Gastroesophageal sphincter (tissue), 4 donors: ENCODE measurements at places on chromosomes 11 and 22.

DNA sequence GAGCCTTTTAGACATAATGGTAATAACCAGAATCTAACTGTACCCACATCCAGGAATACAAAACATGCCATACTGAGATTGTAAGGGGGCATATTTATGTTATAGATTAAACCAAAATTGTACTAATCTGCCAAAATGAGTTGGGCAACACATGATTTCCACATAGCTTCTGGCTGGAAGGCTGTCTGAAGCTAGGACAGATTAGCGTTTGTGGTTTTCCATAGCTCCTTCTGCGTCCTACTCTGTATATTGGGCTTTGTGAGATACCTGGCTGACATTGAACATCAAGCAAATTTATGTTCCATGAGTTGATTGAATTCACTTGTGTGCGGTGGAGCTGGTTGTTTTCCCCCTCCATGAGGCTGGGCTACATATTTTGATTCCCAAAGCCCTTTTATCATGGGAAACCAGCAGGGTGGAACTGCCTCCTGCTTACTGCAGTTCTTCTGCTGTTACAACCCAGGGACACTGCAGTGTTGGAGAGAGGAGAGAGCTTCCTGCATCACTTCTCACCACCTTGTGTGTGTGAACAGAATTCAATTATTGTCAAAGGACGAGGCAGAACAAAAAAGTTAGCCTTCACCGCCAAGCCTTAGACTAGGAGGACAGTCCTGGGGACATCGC lies 114.9 kb downstream of the C11orf91 start:
- no peak for ATAC-seq

GRCh38 chr22:29215012-29215860 lies 9.5 kb downstream of the EMID1 start:
- ATAC-seq, result no peak

DNA sequence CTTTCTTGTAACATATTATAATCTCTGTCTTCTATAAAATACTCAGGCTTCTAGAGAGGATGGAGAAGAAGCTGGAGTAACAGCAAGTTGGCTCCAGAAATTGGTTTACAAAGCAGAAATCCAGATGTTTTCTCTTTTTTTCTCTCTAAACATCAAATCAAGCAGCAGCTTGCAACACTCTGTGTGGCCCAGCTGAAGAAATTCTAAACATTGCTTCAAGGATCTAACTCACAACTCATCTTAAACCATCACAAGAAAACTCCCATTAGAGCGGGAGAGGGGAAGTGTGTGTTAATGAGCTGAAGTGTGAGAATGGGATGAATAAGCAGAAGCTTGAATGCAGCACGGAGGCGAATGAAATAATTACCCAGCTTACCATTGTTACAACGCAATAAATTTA lies 146.5 kb downstream of the OPCML start:
- no peak for ATAC-seq

GRCh38 chr11:94025690-94026394 lies 4.7 kb downstream of the HEPHL1 start:
- ATAC-seq, result no peak

DNA sequence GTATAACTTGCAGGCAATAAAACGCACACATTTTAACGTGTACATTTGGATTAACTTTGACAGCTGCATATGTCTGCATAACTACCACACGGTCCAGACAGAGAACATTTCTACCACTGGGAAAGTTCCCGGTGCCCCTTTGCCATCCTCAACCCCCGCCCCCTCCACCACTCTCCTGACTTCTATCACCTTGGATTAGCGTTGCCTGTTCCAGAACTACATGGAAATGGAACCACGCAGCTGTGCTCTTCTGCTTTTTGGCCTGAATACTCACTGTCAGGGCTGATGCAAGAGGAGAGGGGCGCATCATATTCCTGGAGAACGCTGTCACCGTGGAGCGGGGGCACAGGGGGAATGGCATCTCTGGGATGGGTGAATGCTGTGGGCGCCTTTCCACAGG lies 62.1 kb downstream of the LRP5 start:
- ATAC-seq, result no peak

GRCh38 chr11:27497284-27497866 lies 9.2 kb downstream of the LIN7C start:
- no peak for ATAC-seq

GRCh38 chr11:111456086-111456858 lies 55.9 kb downstream of the BTG4 start:
- ATAC-seq, result no peak

DNA sequence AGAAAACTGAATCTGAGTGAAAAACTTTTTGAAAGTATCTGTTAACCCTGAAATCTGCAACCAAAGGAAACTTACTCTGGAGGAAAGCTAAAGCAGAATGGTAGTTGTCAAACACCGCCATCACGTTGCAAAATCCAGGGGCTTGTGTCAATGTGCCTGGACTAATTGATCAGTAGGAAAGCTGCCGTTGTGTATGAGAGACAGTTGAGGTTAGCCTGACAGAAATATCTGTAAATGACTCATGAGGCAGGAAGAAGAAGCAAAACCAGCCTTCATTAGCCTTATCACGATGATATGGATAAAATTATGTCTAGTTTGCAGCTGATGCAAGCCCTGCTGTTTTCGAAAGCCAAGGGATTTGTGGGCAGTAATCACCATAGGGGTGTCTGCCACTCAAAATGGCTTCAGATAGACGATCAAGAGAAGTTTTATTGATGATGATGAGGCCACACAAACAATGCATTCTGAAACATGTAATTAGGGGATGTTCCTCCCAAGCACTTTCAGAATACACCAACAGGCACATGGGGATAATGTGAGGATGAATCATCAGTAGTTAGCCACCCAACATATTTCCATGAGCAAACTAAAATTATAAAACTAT lies 8.9 kb downstream of the SCGB1A1 start:
- ATAC-seq, result no peak

GRCh38 chr11:72696866-72697700 lies 22.9 kb upstream of the PDE2A start:
- ATAC-seq, result peak; percentile 79

DNA sequence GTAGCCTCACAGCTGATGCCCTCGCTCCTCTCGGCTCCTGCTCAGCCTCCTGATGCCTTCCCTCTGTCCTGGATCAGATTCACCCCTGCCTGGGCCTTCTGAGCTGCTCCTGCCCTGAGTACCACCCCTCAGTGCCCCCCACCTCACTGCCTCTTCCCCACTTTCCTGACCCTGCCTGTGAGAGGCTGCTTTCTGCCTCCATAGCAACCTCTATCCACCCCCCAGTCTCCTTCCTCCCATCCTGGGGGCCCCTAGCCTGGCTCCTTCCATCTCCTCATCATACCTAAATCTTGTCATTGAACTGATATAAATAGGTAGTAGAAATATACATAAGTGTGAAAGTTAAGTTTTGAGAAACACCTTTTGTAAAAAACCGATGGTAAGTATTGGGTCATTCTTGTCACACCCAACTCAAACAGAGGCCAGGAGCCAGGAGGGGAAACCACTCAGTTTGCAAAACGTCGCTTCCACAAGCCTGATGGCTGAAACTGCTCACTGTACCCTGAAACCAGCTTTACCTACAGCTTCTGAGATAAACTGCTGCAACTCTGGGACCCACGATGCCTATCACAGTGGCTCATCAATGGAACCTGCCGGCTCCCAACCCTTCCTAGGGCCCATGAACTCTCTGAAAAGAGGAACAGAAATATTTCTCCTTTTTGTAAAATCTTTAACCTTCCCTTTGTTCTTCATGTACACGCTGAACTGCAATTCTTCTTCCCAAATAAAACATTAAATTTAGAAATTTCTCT lies 4.8 kb upstream of the APOBEC3H start:
- no peak for ATAC-seq

- ATAC-seq, result peak; percentile 46
Measured at GRCh38 chr11:117842131-117842941, 17.8 kb upstream of the FXYD2 start.

DNA sequence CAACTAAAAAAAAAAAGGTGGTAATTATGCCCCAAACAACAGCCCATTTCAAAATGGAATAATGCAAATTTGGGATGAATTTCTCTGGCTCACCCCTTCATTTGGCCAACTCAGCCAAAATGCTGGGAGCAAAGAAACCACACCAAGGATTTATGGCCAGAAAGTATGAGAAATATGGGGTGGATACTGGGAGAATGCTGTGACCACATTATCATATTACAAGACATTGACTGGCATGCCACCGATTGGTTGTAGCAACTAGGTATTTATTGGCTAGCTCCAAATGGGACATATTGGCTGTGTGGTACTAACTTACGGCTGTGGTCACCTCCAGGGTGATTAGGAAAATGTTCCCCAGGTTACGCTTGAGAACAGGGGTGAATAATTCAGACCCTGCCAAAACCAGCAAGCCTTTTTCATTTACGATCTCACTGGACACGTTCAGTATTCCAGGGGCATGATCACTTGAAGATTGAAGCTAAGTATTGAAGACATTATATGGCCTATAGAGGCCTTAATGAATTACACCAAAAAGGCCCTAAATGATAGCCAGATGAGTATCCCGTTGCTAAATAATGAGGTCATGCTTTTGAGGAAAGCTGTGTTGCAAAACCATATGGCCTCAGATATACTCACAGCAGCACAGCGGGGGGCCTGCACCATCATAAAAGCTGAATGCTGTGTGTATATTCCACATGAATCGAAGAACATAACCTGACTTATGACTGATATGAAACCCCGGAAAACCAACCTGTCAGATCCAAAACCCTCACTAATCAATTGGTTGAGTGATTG lies 3.8 kb upstream of the FDX1 start:
- no peak for ATAC-seq

DNA sequence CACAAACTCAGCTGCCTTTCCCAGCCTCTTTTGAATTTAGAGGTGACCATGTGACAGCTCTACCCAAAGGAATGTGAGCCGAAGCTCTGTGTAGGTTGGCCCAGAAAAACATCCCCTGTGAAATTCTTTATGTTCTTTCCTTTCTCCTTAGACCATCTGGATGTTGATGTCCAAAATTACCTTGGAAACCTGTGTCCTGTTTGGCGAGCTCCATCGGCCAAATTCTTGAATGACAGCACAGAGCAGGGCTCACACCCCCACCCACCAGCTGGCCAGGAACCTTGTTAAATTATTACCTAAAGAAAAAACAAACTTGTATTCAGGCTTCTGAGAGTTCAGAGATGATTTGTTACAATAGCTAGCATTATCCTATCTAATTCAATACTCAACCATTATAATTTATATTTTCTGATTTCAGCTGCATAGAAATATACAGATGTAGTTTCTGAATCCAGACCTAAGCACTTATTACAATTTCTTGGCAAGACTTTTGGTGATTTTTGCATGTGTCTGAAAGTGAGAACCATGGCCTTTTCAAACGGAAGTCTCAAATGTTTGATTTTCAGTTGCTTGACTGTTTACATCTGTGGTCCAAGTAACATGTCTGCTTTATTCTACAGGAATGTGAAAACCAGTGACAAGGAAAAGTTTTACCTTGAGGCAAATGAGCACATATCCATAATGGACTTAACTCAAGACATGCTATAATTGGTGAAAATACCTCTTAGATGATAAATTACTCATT lies 554.2 kb downstream of the NTM start:
- ATAC-seq, result no peak

- ATAC-seq, result no peak
Measured at GRCh38 chr11:85989746-85990145, 79.1 kb downstream of the PICALM start.

- ATAC-seq, result no peak
Measured at GRCh38 chr11:119856681-119857485, 127.9 kb upstream of the NECTIN1 start.

GRCh38 chr22:31509061-31509762 lies 12.9 kb downstream of the SFI1 start:
- ATAC-seq, result no peak

DNA sequence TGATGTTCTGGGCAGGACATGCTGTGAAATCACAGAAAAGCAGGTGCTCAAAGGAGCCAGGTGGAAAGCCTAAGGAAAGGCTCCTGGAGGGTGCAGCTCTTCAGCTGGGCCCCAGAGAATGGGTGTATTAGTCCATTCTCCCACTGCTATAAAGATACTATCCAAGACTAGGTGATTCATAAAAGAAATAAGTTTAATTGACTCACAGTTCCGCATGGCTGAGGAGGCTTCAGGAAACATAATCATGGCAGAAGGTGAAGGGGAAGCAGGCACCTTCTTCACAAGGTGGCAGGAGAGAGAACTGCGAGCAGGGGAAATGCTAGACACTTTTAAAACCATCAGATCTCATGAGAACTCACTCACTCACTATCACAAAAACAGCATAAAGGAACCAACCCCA lies 43.1 kb upstream of the DEUP1 start:
- ATAC-seq, result no peak

DNA sequence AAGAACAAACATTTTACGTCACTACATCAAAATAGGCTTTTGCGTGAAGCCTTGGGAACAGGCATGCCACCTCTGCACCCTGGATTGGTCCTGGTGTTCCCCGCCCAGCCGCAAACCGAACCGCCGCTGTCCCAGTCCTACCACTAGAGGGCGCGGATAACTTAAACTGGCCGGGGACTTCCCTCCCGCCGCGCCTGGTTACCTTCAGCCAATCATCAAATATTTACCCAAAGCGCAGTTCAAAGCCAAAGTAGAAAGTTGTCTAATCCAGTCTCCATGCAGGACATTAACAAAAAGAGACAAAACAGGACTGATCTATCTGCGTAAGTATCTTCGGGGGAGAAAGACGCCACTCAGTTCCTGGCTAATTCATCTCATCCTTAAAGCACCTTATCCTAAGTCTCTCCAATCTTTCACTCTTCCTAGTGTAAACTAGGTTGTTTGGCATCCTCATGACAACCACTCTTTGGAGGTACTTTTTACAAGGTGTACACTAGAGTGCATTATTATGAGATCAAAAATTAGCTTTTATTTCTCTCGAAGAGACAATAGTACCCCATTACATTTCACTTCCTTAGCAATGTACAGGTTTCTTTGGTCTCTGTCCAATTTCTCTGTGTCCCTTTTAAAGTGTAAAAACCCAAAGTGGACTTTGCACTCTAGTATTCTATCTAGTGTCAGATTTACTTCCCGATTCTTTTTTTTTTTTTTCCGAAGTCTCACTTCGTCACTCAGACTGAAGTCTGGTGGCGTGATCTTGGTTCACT lies 3.9 kb upstream of the CRY2 start:
- ATAC-seq, result peak; percentile 67

GRCh38 chr11:70141486-70142220 lies 61.4 kb upstream of the FADD start:
- no peak for ATAC-seq

- ATAC-seq, result no peak
Measured at GRCh38 chr11:95516786-95517185, 272.8 kb downstream of the FAM76B start.

DNA sequence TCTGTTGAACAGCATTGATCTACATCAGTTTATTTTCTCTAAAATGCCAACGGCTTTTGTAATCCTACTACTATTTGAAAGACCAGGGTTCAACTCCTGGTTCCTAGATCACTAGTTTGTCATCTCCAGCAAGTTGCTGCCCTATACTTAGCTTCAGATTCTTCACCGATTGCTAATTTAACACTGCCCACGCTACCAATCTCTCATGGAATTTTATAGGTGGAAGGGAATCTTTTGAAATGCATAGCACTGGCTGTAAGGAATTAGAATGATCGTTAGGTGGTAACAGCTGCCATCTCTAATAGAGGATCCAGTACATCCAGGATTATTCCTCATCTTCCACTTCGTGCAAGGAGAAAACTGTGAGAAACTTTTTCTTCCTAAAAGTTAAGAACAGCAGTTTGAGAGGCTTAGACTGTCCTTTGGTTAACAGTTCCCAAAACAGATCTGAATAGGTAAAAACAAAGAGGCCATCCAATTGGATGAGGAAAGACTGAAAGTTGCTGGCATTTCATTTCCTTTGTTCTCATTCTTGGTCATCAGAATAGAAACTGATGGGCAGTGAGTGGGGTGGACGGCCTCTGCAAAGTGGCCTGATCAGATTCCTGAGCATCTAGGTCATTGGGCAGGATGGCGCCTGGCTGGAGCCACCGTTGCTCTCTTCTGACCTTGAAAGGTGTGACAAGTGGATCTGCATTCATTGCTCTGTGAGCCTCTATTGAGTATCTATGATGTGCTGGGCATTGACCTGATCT lies 236.3 kb upstream of the SORL1-AS1 start:
- ATAC-seq, result no peak
